Heart right ventricle (tissue), 16 donors: ENCODE measurements at places on chromosomes 5 and 9. TPM values are rescaled to one million over a fixed set of nuclear protein-coding genes. Genes with fewer than 3 reads are reported as not detected.

Gene DDX4
- total RNA-seq, result not detected

Gene DAB2
- 33.0 TPM for total RNA-seq

DNA sequence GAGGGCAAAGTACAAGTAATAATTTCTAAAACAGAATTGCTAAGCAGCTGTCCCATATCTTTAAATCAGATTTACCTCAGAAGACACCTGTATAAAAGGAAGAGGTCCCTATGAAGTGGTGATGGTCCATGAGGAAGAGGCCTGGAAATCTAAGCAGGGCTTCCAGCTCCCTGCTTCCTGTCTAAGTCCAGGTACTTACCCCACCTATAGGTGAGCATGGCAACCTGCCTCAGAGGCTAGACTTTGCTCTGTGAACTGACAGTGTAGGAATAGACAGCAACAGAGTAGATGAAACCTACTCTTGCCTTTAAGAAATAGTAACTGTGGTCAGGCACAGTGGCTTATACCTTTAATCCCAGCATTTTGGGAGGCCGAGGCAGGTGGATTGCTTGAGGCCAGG is 55.8 kb upstream of the ARRDC3 start:
- DNase-seq, result no peak

- DNase-seq, result no peak
Measured at GRCh38 chr9:114139071-114139470, 16.3 kb upstream of the COL27A1 start.

Gene SMIM32
- total RNA-seq, result not detected

Gene CDKN2B-AS1
- total RNA-seq, result not detected

DNA sequence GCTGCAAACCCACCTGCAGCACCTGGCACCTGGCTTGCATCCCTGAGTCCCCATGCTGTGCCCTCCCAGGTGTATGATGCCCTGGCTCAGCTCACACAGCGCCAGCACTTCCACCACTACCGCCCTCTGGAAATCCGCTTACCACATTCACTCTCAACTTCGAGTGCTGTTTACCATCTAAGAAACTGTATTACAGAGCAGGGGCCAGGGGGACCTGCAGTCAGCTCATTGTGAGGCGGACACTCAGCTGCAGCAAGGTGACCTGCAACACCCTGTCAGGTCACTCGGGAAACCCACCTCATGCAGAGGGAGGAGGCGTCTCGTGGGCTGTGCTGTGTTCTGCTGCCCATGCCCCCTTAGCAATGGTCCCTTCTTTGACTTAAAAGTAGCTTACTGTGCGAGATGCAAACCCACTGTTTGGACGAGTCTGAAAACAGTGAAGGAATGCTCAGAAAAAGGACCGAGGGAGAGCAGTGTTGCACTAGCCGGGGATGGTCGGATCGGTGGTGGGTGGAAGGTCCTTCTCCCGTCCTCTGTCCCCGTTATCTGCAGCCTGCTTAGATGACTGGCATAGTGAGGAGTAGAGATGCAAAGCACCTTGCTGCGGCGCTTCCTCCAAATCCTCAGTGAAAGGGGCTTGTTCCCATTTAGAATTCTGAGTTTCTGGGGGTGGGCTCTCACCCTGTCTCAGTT is 55.2 kb upstream of the CTSL start:
- no peak for DNase-seq

DNA sequence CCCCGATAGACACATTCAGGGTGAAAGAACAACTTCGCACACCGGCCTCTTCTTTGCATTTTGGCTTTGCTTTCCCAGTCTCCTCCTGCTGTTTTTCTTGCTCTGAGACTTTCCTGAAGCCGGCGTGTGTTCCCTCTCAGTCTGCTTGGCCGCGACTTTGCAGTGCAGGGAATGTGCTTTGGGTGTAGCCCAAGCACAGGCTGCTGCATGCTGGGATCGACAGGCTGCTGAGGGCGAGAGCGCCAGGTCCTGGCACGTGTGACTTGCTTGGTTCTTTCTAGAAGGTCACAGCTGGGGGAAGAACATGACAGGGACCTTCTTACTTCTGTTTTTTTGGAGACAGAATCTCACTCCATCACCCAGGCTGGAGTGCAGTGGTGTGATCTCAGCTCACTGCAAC is 40.6 kb downstream of the TENT4A start:
- DNase-seq, result no peak

Gene BRIX1
- total RNA-seq, result 17.2 TPM

- DNase-seq, result no peak
Measured at GRCh38 chr9:72065076-72065475, 4.7 kb upstream of the C9orf57 start.
